Stimulated activated CD4-positive, alpha-beta T cell treated with anti-CD3 and anti-CD28 coated beads, Interleukin-2, amount 100 ng/mL, for 48 hours (primary cell): ENCODE measurements at places on chromosomes 12 and 14.

- no peak for DNase-seq
Measured at GRCh38 chr12:24649209-24649608, 299.7 kb downstream of the BCAT1 start.

GRCh38 chr14:104776481-104776880 is 19.1 kb downstream of the AKT1 start:
- DNase-seq: no peak

DNA sequence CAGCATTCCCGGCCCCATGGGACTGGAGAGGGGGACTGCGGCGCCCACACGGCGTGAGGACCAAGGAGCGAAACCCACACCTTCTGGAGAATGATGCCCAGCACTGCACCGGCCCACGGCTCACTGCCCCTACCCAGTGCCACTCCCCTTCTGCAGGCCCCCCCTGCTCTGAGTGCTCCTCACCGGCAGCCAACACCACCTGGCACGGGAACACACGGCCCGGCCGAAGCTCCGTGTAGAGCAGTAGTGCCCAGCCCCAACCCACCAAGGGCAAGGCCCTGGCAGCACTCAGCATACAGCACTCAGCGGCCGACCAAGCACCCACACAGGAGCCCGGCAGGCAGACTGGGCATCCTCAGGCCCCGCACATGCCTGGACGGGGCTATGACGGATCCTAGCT is 13.4 kb downstream of the BTBD6 start:
- DNase-seq: no peak

- DNase-seq: no peak
Measured at GRCh38 chr12:31369712-31370521, 44.0 kb upstream of the SINHCAF start.

DNA sequence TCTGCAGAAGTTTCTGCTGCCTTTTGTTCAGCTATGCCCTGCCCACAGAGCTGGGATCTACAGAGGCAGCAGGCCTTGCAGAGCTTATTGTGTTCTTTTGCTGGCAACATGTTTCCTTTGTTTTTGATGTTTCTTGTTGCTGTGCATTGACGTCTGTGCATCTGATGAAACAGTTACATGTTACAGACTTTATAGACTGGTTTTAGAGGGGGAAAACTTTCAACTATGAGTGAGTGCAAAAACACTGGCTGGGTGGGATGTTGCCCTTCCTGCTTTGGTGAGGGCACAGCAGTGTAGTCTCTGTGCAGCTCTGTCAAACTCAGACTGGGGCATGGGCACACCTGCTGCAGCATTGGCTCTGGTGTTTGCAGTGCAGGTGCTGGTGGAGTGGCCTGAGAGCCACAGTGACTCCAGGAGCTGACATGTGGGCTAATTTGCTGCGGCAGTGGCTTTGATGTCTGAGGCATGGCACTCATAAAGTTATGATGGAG is 26.9 kb downstream of the CLEC6A start:
- no peak for DNase-seq

DNA sequence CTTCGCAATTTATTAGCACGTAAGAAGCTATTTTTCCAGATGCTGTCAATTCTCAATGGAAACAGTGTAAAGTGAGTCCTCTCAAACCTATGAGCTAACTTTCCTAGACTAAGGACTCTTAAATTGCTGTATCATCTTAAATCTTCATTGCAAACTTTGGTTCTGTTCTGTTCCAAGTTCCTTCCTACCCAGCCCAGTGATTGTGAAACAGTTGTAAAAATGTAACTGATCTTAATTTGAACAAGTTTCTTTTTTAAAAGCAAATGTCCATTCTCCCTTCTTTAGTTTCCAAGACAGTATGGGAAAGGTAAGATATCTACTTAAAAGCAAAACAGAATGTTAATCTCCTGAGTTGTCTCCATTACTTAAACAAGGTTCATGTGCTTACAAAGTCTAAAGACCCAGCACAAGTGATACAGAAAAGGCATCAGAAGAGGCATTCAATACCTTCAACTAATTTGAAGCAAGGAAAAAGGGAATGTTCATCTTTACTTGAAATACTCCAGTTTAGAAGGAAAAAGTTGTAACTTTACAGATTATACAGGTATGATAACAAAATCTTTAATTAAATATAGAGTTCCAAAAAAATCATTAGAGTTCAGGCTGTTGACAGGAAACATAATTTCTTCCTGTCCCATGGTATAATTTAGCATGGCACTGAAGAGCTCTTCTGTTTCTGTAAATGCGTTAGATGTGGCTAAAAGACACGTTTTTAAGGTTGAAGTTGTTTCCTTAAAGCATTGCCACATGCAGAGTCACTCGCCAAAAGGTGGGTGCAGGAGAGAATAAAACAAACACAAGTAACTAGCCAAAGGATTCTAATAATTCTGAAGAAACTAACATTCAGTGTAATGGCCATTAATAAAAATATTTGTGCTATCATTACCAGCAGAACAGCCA is 101.5 kb upstream of the USP15 start:
- no peak for DNase-seq

- DNase-seq: no peak
Measured at GRCh38 chr12:48910196-48910595, 15.1 kb downstream of the FKBP11 start.

GRCh38 chr14:64730681-64731080 is 26.5 kb downstream of the PLEKHG3 start:
- DNase-seq: no peak

DNA sequence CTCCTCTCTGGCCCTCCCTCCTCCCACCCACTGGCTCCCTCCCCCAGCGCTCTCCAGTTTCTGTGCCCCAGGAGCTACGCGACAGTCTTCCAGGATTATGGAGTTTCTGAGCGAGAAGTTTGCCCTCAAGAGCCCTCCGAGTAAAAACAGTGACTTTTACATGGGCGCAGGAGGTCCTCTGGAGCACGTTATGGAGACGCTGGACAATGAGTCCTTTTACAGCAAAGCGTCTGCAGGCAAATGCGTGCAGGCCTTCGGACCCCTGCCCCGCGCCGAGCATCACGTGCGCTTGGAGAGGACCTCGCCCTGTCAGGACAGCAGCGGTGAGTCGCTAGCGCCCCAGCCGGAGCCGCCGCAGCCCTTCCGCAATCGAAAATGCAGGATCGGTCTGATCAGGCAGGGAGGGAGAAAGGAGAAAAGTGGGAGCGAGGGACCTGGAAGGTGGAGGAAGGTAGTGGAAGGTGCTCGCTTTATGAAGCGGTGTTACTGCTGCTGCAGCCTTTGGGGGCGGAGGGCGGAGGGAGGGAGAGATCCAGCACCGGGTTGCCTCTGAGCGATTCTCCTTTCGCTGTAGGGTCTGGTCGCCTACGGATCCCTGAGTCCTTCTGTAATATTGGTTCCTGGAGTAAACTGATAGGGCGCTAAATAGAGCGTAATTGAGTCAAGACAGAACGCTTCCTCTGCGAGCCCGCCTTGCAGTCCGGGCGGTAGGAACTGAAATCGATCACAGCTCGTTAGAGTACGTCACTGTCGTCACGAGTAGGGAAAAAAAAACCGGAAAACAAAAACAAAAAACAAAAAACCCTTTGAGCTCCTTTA is at the start of gene ALX1:
TSS of gene ALX1 (plus strand) at position 56 of the 819 bp plus-strand sequence. CDS start at position 98, 42 bp downstream.
- no peak for DNase-seq
